Upper lobe of left lung (tissue), 6 donors: ENCODE measurements at places on chromosomes 11 and 22.

DNA sequence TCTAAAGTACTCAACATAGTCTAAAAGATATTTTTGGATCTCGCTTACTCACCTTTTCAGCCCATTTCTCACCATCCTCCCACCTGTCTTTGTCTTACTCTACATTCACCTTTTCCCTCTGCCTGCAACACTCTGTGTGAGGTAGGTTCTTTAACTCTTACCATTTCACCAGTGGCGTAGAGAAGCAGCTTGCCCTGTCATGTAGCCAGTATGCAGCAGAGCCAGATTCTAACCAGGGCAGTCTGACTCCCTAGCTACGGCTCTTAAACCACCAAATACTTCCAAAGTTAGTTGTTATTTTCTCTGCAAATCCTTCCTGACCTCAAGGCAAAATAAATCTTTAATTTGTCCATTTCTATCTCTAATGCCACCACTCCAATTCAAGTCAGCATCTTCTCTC is 7.5 kb downstream of the ALG8 start:
- H3K27ac ChIP-seq = no peak overlapping the region
- no peak for DNase-seq
- H3K4me3 ChIP-seq = no peak overlapping the region
- no peaks in the 10 kb centered on the region for H3K27me3 ChIP-seq
- H3K36me3 ChIP-seq = no peaks in the 10 kb centered on the region

GRCh38 chr11:109247071-109247470 is 174.9 kb upstream of the C11orf87 start:
- no peak overlapping the region for H3K4me3 ChIP-seq
- H3K27ac ChIP-seq = no peak overlapping the region
- no peaks in the 10 kb centered on the region for H3K36me3 ChIP-seq
- H3K4me1 ChIP-seq = no peaks in the 10 kb centered on the region
- no peaks in the 10 kb centered on the region for H3K27me3 ChIP-seq

DNA sequence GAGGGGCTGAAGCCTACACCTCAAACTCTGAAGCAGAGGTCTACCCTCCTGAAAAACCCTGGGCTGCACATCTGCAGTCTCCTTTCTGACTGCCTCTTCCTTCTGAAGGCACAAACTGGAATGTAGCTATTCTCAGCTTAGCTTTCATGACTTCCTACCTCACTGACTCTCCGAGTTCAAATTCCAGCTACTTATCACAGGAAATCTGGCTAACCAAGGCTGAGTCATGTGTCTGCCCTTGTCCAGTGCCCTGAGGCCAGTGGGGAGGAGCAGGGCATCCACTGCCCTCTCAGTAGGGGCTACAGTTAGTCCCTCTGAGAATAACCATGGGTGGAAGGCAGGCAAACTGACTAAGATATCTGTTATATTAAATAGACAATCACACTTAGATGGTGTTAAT is 29.2 kb downstream of the PDGFD start:
- H3K4me3 ChIP-seq = no peak overlapping the region
- no peaks in the 10 kb centered on the region for H3K36me3 ChIP-seq
- H3K27me3 ChIP-seq = no peaks in the 10 kb centered on the region
- no peak overlapping the region for H3K27ac ChIP-seq

GRCh38 chr11:134126217-134126822 is 57.4 kb downstream of the JAM3 start:
- no peaks in the 10 kb centered on the region for H3K27me3 ChIP-seq
- no peak for DNase-seq
- H3K36me3 ChIP-seq = no peaks in the 10 kb centered on the region
- H3K27ac ChIP-seq = no peak overlapping the region
- H3K4me1 ChIP-seq = peaks cover 14% of the 10 kb centered on the region

- H3K27me3 ChIP-seq = no peaks in the 10 kb centered on the region
- H3K4me3 ChIP-seq = no peak overlapping the region
- no peaks in the 10 kb centered on the region for H3K4me1 ChIP-seq
- H3K36me3 ChIP-seq = no peaks in the 10 kb centered on the region
Measured at GRCh38 chr22:49693416-49693815, 134.3 kb downstream of the BRD1 start.

DNA sequence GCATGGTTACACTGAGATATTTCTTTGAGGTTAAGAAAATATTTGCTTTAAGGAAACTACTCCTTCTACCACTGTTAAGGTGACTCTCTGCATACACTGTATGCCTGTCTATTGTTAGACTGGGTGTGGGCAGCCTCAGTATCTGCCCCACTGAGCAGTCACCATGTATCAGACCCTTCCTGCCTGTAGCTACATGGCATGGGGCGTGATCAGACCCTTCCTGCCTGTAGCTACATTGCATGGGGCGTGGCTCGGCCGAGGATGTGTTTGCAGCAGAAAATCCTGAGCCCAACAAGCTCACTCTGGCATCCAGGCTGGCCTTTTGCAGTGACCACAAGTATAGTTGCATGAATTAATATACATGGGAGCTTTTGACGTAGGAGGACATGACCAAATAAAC is 669.4 kb downstream of the OPCML start:
- no peaks in the 10 kb centered on the region for H3K27me3 ChIP-seq
- H3K4me3 ChIP-seq = no peak overlapping the region
- no peaks in the 10 kb centered on the region for H3K36me3 ChIP-seq

DNA sequence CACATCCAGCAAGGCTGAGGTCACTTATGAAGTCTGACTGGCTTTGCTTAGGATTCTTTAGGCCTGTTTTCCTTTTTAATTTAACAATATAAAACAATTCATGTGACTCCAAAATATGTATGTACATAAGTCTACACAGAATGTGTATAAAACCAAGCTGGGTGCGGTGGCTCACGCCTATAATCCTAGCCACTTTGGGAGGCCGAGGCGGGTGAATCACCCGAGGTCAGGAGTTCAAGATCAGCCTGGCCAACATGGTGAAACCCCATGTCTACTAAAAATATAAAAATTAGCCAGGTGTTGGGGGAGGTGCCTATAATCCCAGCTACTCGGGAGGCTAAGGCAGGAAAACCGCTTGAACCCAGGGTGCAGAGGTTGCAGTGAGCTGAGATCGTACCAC is 83.1 kb downstream of the SHANK2 start:
- DNase-seq = no peak
- no peak overlapping the region for H3K4me3 ChIP-seq
- no peak overlapping the region for H3K27ac ChIP-seq
- no peaks in the 10 kb centered on the region for H3K4me1 ChIP-seq
- no peaks in the 10 kb centered on the region for H3K27me3 ChIP-seq

GRCh38 chr11:66567787-66568123 is 651 bp downstream of the CTSF start:
- no peak for DNase-seq
- H3K4me1 ChIP-seq = peaks cover 12% of the 10 kb centered on the region
- H3K4me3 ChIP-seq = peak overlapping the region; percentile 68
- no peaks in the 10 kb centered on the region for H3K27me3 ChIP-seq
- H3K36me3 ChIP-seq = peaks cover 8% of the 10 kb centered on the region
- no peak overlapping the region for H3K27ac ChIP-seq

- DNase-seq = no peak
- no peaks in the 10 kb centered on the region for H3K27me3 ChIP-seq
- no peaks in the 10 kb centered on the region for H3K4me1 ChIP-seq
Measured at GRCh38 chr11:124277804-124278203, 21.6 kb downstream of the OR8G5 start.

DNA sequence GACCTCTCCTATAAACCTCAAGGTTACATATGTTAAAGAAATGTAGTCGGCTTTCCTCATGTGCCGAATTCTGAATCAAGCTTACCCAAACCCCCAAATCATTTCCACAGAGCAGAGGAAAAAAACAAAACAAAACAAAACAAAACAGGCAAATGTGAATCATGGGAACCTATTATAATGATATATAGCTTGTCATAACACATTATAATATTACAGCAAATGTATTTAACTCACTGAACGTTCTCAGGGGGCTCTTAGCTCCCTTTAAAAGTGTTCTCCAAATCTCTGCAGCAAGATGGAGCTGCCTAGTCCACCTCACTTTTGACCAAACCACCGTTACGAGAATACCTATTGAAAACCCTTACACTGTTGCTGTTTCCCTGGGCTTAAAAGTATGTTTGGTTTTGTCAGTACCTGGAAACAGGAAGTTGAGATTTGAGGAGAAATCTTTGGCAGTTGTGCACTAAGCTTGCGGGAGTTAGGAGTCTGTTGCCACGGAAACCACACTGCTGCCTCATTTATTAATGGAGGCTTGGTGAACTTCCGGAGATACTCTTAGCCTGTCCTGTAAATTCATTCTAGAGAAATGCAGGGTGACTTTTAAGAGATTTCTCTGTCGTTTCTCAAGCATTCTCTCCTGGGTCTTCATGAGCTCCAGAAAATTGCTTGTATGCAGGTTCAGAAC is 167.0 kb upstream of the RASSF10 start:
- peaks cover 39% of the 10 kb centered on the region for H3K4me1 ChIP-seq
- peak; percentile 39 for DNase-seq
- no peaks in the 10 kb centered on the region for H3K36me3 ChIP-seq
- H3K4me3 ChIP-seq = no peak overlapping the region

GRCh38 chr11:111148953-111149352 is 96.6 kb upstream of the POU2AF2 start:
- no peak for DNase-seq
- no peak overlapping the region for H3K27ac ChIP-seq
- H3K36me3 ChIP-seq = no peaks in the 10 kb centered on the region
- no peaks in the 10 kb centered on the region for H3K4me1 ChIP-seq
- H3K4me3 ChIP-seq = no peak overlapping the region

DNA sequence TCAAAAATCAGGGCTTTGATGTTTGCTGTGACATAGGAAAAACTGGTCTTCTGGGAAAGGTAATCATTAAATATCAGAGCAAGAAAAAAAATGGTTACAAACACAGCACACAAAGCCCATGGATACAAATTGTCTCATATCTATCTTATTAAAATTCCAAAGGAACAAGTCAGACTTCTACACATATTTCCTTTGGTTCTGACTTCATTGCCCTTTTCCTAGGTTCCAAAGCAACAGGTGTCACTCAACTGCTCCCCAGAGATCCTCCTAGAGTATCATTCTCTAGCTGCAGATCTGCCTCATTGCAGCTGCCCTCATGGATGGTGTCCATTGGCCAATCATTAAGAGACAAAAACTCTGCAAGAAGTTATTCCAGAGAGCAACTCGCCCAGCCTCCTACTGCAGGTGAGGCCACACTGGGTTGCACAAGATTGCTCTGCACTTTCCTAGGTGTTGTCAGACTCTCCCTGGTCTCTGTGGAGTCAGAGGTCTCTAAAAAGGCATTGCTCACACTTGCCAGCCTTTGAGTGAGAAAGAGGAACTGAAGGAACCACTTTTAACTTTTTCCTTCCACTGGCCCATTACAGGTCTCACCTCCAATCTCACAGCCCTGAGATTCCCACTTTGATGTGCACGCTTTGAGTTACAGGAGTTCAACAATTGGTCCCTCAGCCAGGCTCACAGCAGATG is 5.7 kb downstream of the DRICH1 start:
- H3K36me3 ChIP-seq = no peaks in the 10 kb centered on the region
- H3K27ac ChIP-seq = no peak overlapping the region
- DNase-seq = no peak
- H3K27me3 ChIP-seq = no peaks in the 10 kb centered on the region

DNA sequence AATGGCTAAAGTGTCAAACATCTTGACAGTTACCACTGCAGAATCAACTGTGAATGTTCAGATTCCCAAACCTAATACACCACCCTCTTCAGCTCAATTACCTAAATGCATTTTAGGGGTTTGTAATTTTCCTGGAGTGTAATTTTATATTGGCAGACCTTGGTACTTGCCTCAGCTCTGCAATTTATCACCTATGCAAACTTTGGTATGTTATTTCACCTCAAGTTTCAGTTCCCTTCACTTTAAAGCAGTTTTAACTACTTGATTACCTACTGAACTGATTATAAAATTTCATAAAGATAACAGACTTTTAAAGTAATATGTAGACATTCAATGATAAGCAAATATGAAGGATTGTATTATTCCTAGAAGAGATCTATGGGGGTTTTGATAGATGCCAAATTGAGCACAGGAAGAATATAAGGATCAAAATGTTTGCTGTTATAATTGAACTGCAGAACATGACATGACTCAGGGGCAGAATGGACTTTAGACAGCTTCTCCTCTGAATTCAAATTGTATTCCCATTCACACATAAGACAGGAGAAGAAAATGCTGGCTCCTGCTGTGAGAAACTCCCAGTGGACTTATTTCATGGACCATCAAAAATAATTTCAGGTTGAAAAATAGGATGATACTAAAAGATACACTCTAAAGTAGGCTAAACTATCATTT is 491.5 kb upstream of the LUZP2 start:
- H3K27ac ChIP-seq = no peak overlapping the region
- no peaks in the 10 kb centered on the region for H3K4me1 ChIP-seq
- no peaks in the 10 kb centered on the region for H3K27me3 ChIP-seq

DNA sequence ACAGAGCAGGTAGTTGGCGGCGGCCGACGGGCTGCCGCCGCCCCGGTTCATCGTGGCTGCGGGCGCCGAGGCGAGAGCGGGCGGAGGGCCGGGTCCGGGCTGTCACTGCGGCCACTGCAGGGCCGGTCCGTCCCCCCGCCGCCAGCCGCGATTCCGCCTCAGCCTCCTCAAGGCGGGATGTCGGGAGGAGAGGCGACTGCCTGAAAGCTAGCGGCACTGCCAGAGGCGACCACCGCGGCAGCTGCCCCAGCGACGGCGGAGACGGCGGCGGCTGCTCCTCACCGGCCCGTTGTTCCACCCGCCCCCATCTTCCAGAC is 234 bp downstream of the SESN3 start:
- H3K36me3 ChIP-seq = no peaks in the 10 kb centered on the region
- no peaks in the 10 kb centered on the region for H3K27me3 ChIP-seq
- H3K27ac ChIP-seq = peak overlapping the region; percentile 97

DNA sequence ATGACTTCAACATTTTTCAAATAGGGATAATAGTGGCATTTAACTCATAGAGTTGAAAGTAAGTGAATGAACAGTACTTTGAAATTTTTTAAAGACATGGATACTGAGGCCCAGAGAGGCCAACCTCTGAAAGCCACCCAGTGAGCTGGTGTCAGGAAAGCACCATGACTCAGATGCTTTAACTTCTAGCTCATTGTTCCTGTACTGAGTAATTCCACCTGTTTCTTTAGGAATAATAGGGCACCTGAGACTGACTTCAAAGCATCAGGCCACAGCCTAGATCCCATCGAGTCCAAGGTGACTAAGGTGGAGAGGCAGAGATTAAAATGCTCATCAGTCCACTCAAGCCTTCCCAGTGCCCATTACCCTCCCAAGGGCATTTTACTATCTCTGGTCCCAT is 491.8 kb upstream of the TENM4 start:
- no peaks in the 10 kb centered on the region for H3K36me3 ChIP-seq
- H3K4me1 ChIP-seq = no peaks in the 10 kb centered on the region
- no peak overlapping the region for H3K27ac ChIP-seq
- DNase-seq = no peak
- H3K4me3 ChIP-seq = no peak overlapping the region
- H3K27me3 ChIP-seq = no peaks in the 10 kb centered on the region

GRCh38 chr11:44446996-44447771 is 118.3 kb upstream of the CD82 start:
- no peaks in the 10 kb centered on the region for H3K4me1 ChIP-seq
- DNase-seq = no peak
- H3K27ac ChIP-seq = no peak overlapping the region
- no peaks in the 10 kb centered on the region for H3K36me3 ChIP-seq
- H3K27me3 ChIP-seq = no peaks in the 10 kb centered on the region

GRCh38 chr11:117612177-117612576 is 184.8 kb downstream of the DSCAML1 start:
- no peak for DNase-seq
- no peak overlapping the region for H3K27ac ChIP-seq
- no peaks in the 10 kb centered on the region for H3K4me1 ChIP-seq
- no peaks in the 10 kb centered on the region for H3K36me3 ChIP-seq
- no peak overlapping the region for H3K4me3 ChIP-seq

- no peak overlapping the region for H3K27ac ChIP-seq
- no peaks in the 10 kb centered on the region for H3K27me3 ChIP-seq
- no peak overlapping the region for H3K4me3 ChIP-seq
Measured at GRCh38 chr22:22745225-22746060, 101.0 kb downstream of the GGTLC2 start.

GRCh38 chr22:20437613-20438426 is at the start of gene SCARF2:
SCARF2 (minus strand) TSS chr22:20437825; CDS start chr22:20437754, 71 bp downstream.
- DNase-seq = no peak
- peaks cover 36% of the 10 kb centered on the region for H3K4me1 ChIP-seq
- peaks cover 22% of the 10 kb centered on the region for H3K27me3 ChIP-seq
- peak within 1 kb of the TSS; percentile 53 for H3K4me3 ChIP-seq
- H3K36me3 ChIP-seq = no peaks in the 10 kb centered on the region
